ENCODE measurements at places on chromosomes 2 and 18. TPM values are rescaled to one million over a fixed set of nuclear protein-coding genes. Genes with fewer than 3 reads are reported as not detected.

- peak; percentile 36 for DNase-seq
Observed at GRCh38 chr18:63963615-63964256, 6.1 kb upstream of the SERPINB8 start.

- DNase-seq = no peak
Observed at GRCh38 chr2:175624785-175625184, 377.3 kb downstream of the LNPK start.

GRCh38 chr2:25887624-25888242 lies 9.4 kb upstream of the ASXL2 start:
- DNase-seq = no peak

DNA sequence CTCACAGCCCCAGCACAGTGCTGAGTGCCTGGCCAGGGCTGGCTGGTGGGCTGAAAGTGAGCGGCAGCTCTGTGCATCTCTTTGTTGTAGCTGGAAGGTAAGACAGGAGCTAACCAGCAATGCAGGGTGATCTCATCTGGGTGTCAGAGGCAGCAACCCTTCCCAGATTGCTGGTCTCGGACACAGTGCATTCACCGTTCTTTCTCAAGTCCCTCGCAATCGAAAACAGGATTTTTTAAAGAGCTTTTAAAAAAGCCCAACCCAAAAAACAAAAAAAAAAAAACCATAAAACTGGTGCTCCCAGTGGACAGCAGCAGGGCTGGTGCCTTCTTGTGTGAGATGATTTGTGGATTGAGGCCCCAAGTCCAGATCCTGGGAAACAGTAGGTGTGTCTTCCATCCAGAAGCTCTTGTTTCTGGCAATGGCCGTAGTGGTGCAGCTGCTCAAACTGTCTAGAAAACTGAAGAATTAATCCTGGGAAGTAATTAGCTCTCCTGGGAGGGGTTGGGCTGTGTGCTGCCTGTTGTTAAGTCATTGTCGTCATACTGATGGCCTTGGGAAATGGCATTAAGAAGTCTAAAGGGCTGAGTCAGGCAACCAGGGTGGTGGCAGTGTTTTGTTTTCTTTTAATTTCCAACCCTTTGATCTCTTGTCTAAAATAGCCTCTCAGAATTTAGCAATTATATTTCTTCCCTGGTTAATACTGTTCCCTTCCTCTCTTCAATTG lies 156.7 kb downstream of the KLHL29 start:
- no peak for DNase-seq

DNA sequence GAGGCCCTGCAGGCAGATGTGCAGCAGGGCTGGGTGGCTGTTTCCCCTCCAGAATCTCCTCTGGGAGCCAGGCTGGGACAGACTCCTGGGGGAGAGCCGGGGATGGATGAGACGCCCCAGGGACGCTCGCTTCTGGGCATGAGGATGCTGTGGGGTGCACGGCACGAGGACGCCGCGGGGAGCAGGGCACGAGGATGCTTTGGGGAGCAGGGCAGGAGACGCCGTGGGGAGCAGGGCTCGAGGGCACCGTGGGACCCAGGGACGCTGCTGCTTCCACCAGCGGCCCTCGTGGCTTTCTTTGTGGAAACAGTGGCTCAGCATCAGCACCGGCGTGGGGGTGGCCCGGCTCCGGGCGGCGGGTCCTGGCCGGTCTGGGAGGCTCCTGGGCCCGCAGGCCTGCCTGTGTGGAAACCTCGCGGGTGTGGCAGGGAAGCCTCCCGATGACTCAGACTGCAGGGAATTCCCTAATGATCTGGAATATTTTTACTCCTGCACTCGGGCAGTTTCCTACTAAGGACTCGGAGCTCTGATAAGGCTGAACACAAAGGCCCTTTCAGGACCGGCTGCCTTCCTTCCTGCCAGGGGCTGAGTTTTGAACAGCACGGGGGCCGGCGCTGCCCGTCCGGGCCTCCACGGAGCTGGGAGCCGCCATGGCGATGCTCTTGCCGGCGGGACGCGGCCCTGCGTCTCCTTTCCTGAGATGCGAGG lies 62.6 kb downstream of the NFATC1 start:
- DNase-seq = no peak

DNA sequence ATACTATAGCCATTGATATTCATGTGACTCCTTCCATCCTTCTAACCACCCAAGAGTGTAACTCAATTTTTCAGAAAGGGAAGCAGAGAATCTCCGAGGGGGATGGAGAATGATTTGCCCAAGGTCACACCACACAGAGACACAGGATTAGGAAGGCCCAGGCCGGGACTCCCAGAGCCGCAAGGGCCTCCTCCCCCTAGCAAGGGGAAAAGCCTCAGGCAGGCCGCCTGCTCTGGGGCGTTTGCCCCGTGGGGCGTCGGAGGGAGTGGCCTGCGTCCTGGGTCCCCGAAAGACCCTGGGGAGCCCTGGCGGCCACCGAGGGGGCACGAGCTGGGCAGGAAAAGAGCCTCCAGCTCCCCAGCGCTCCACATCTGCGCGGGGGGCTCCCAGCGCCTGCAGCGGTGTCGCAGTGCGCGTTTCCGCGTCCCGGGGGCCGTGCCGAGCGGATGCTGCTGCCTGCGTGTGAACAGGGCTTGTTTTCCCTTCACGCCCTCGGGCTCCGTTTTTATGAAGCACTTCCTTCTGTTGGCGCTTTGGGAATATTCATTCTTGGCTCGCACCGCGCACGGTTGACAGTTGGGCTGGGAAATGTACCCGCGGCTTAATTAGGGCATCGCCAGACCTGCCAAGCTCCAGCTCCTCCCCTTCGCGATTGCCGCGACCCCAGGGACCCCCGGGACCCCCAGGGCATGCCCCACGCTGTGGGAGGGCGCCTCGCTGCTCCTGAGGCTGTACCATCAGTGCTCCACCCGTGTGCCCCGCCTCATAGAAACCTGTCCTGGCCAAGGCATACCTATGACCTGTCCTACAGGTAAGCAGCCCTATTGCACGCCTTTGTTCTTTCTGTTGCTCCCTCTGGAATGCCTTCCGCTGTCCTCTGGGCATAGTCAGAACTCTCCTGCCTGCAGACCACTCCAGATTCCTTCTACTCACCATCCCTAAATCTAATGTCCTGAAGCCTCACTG lies 158.9 kb upstream of the GLI2 start:
- no peak for DNase-seq

- DNase-seq = no peak
Observed at GRCh38 chr2:174681099-174682006, 82.9 kb downstream of the CHRNA1 start.

DNA sequence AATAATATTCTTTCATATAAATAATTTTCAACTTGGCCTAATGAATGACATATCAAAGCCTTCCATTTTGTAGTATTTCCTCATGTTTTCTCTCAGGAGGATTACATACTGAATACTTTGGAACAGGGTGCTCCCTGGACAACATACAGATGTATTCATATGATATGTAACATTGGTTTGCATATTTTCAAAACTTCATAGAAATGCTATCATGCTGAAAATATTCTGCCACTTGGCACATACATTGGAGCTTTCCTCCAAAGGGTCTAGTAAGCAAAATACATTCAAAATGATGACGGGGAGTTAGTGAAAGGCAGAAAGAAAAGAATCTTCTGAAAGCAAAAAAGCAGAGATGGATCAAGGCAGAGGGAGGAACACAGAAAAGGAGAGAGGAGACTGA lies 38.1 kb upstream of the RTN4 start:
- DNase-seq = no peak

GRCh38 chr2:21981127-21981526 lies 857.4 kb downstream of the TDRD15 start:
- no peak for DNase-seq

- DNase-seq = no peak
Observed at GRCh38 chr18:58338141-58338540, 290.8 kb downstream of the ALPK2 start.

DNA sequence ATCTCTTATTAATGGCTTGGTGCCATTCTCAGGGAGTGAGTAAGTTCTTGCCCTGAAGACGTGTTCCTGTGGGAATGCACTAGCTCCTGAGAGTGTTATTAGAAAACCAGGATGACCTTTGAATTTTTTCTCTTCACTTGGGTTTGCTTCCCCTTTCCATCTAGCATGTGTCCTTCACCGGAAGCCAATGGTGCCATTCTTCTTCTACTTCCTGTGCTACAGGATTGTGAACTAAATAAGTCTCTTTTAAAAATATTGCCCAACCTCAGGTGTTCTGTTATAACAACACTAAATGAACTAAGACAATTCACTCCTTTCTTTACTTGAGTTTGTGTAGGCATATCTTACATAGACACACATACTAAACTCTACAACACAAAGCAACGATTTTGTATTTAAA lies 447.0 kb downstream of the SOX11 start:
- DNase-seq = no peak

- DNase-seq = peak; percentile 69
Observed at GRCh38 chr2:75199428-75200011, at the start of gene TACR1. Gene TACR1, minus strand, starts transcription at chr2:75199520. Its CDS starts 586 bp downstream, at chr2:75198934.

DNA sequence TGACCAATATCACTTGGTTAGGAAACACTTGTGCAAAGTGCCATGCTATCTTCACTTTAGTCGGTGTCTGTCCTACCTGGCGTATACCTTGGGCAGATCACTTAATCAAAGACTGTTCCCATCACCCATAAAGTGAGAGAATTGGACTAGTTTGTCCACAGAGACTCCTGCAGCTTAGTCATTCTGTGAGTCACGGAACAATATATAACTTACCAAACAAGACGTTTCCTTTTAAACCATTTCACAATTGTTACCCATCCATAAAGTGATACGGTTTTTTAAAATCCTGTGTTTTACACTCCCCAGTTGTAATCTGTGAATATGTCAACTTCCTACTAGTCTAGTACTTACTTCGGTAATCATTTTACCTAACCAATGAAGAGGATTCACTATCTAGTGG lies 499.3 kb upstream of the SMIM21 start:
- no peak for DNase-seq

DNA sequence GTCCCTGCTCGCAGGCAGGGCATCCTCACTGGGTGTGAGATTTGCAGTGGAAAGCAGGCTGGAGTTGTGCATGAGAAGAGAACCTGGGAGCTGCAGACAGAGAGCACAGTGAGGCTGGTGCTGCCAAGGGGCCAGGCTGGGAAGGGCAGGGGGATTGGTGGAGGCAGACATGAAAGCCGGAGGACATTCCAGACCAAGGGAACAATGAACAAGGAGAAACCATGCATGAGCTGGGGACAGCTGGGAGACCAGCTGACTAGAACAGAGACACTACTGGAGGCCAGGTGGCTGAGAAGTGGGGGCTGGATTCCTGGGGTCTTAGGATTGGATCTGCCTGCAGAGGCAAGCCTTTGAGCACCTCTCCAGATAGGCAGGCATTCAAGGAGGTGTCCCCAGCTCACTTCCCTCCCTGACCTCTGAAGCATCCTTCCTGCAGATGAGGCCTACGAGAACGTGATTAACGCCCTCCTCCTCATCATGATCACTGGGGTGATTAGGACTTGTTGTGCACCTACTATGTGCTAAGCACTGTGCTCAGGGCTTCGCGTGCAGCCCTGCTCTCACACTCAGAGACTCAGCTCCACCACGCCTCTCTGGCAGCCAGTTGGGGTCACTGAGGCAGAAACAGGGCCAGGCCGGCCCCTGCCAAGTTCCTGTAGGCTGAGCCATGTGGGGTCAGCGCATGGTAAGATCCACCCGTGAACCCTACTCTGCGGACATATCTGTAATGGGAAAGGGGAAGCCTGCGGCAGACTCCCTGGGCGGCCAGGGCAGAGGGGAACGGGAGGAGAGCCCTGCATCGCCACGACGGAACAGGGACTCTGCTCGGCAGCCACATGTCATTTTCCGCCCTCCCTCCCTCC lies 74.8 kb upstream of the SLC66A3 start:
- peak; percentile 41 for DNase-seq

DNA sequence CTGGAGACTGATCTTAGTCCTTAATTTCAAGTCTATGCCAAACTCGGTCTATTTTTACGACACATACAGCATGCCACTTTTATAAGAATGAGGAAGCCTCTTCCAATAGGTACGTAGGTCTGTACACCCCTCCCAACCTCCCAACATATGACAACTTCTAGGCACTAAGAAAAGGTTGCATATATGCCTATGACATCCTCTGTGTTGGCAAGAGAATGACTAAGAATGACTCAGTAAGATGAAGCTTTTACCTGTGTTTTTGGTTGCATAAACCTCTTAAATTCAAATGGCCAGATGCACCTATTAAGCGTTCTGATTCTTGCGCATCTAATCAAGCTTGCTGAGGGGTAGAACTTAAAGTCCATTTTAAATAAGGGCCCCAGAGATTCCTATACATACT lies 586.4 kb upstream of the ZEB2 start:
- DNase-seq = no peak

GRCh38 chr2:205218056-205218455 lies 464.2 kb upstream of the NRP2 start:
- DNase-seq = no peak

GRCh38 chr2:217698691-217699090 lies 304.1 kb downstream of the TNS1 start:
- no peak for DNase-seq

DNA sequence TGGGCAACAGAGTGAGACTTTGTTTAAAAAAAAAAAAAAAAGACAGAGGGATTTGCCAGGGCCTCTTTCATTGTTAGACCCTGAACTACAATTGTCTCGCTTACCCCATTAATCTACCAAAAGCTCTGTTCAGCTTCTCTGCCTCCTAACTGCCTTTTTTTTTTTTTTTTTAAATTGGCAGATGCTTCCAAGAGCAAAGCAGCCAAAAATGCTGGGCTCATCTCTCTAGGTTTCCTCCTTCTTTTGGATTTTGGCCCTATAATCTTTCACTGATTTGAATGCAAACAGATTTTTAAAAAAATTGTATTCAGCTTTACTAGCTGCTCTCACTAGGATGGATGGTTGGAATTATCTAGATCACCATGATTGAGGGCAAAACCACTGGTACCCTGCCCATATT lies 33.2 kb upstream of the RAPGEF4 start:
- DNase-seq = no peak

- DNase-seq = no peak
Observed at GRCh38 chr2:47174733-47175361, 19.7 kb upstream of the STPG4 start.

SMC6 gene
- 40.3 TPM for total RNA-seq

IL1RL2 gene
- not detected for total RNA-seq

UGT1A4 gene
- total RNA-seq = not detected

ACMSD gene
- total RNA-seq = not detected

KLF7 gene
- 33.4 TPM for total RNA-seq

SP5 gene
- 1.7 TPM for total RNA-seq

CAB39 gene
- total RNA-seq = 42.7 TPM

DQX1 gene
- total RNA-seq = 1.6 TPM

LONRF2 gene
- 2.7 TPM for total RNA-seq

Data from H9 (cell line).